ENCODE measurements at places on chromosomes 5 and 9.

DNA sequence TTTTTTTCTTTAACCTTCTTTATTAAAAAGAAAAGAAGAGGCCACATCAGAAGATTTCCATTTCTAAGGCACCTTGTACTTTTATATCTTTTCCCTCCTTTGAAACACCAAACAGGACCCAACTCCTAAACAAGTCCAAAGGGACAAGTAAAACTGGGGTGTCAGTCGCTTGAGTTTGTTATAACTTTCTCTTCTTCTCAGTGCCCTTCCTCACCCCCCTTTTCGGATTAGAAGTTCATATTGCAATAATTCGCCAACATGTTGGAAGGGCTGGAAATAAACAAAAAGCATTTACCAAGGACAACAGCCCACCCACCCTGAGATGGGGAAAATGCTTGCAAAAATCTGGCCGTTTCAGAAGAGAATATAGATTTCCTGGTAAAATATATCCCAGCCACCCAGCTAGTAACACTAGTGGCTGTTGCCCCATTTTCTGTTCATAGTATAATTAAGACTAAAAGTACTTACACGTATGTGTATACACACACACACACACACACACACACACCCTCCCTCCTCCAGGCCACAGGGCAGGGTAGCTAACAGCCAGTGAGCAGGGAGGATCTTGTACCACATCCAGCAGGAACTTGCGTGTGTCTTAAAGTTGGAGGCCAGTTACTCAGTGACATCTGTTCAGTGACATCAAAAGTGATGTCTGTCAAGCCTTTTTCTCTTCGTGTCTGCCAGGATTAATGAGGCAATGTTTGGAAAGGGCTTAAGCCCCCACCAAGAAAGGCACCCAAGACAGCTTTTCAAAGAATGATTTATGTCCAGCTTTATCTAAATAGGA, 149.1 kb upstream of the KLF4 start:
- DNase-seq: no peak

DNA sequence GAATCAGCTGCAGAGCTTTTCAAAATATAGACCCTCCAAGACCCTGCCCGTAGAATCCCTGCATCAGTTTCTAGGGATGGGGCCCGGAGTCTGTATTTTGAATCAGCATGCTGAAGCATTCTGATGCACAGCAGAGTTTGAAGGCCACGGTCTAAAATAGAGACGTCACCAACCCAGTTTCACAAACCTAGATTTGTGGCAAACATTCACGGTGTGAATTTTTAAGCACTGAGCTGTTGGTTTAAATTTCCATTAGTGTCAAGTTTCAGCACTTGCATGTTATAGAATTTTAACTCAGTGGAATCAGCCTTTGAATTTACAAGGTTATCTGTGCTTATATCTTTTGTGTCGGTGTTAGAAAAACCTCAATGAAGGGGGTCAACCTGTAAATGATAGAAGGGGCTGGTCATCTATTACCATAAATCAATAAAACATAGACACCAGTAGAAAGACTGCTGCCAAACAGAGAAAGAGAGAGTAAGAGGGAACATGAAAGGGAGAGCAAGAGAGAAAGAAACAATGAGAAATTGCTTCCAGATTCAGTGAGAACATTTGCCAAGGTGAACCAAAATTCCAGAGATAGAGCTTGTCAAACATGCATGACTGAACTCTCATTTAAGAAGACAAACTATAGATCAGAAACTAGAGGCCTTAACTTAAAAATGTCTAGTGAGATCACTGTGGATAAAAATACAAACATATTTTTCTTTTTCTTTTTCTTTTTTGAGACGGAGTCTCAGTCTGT, 414.9 kb downstream of the ZSWIM6 start:
- no peak for DNase-seq

- DNase-seq: no peak
These were observed 291.2 kb downstream of the IRX1 start for GRCh38 chr5:3886524-3887451.

GRCh38 chr9:129392093-129392541, 214.1 kb upstream of the IER5L start:
- DNase-seq: no peak

DNA sequence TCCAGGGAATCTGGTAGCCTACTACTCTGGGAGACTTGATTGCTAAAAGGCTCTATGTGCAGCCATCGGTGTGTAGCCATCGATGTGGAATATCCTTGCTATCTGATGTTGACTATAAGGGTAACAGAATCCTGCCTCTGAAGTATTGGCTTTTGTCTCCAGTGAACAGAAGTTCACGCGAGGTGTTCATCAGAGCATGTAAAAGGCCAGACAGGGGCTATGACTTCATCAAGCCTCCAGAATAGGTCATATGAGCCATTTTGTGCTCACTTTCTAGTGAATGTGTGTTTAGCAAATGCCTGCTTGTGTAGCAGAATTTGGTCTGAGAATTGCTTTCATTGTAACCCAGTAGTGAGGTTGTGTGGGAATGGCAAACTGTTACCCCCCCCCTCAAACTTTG, 66.8 kb upstream of the RAD23B start:
- DNase-seq: no peak

- peak; percentile 69 for DNase-seq
These were observed 576 bp downstream of the CHD1 start for GRCh38 chr5:98927989-98928872.

- DNase-seq: no peak
These were observed 784 bp upstream of the MSANTD3 start for GRCh38 chr9:100426189-100426529.

DNA sequence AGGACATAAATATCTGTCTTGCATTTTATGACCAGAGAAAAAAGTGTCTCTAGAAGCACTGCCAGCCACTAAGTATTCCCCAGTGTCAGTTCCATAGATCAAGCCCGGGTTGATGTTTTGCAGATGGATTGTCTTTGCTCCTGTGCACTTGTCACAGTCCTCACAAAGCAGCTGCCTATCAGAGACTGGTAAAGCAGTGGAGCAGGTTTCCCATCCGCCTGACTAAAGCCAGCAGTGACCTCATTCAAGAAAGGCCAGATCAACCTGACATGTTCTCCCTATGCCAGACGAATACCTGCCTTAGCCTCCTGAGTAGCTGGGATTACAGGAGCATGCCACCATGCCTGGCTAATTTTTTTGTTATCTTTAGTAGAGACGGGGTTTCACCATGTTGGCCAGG, 26.8 kb upstream of the GARNL3 start:
- no peak for DNase-seq

DNA sequence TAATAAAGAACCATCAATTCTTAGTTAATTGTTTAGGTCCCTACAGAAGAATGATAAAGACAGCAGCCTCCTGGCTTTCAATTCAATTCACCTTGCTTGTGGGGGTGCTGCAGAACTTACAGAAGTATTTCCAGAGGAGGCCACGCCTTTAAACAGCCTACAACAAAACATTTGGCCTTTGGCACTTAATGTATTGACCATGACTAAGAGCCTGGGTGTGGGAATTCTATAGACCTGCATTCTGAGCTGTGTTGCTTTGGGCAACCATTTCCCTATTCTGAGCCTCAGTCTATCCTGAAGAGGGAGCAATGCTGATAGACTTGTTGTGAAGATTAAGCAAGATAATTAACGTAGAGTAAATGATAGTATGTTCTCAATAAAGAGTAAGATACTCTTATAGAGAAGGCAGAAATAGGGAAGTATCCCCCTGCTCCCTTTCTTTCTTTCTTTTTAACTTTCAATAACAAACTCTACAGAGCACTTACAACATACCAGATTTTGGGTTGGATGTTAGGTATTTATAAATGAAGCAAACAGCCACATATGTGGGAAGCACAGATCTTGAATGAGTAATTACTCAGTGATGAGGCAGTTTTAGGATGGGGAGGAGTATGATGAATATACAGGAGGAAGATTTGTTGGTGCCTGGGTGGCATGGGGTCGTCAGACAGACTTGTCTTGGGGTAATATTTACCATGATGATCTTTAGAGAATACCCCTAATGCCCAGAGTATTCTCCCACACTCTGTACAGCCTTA, 28.4 kb downstream of the PAPPA start:
- DNase-seq: no peak

GRCh38 chr9:132141344-132141947, 20.4 kb upstream of the NTNG2 start:
- no peak for DNase-seq

GRCh38 chr5:181205761-181206649, 1.0 kb upstream of the TRIM7 start:
- no peak for DNase-seq

- no peak for DNase-seq
These were observed 118.0 kb downstream of the PRKACG start for GRCh38 chr9:68895741-68896478.

DNA sequence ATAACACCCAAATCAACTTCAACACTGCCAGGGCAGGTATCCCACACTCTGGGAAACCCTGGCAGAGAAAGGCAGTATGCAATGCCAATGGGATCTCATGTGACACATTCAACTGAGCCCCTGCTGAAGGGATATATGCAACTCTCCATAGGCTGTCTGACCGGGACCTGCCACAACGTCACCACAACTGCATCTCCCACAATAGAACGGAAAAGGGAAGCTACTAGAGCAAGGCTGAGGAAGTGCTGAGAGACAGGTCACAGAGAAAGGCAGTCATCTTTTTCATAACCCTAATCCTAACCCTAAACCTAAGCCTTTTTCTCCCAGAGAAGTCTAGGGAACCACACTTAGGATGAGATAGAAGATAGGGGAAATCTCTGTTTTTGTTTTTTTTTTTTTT, 345.9 kb upstream of the CD180 start:
- no peak for DNase-seq

- no peak for DNase-seq
These were observed 11.2 kb downstream of the IRX2 start for GRCh38 chr5:2740051-2740875.

- no peak for DNase-seq
These were observed 183.9 kb downstream of the SLIT3 start for GRCh38 chr5:169116961-169117461.

DNA sequence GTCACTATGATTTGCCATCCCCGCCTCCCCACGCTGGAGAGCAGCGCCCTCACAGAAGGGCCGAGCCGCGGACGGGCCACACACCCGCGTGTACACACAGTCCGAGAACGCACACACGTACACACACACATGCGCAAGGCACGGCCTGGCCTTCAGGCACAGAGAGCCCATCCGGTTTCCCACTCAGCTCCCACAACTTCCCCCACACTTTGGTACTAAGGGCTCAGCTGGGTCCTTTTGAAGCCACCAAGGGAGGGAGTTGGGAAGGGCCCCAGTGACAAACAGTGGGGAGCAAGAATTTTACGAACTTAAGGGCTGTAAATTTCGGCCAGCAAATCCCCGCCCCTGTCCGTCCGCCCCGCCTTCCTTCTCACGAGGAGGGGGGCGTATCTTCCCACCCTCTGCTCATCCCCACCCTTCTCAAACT, 133.3 kb upstream of the HAND1 start:
- no peak for DNase-seq

GRCh38 chr9:16138561-16139491, 586.0 kb downstream of the CCDC171 start:
- no peak for DNase-seq

GRCh38 chr5:151612689-151613427, 21.7 kb upstream of the FAT2 start:
- DNase-seq: no peak

- DNase-seq: no peak
These were observed 80.3 kb downstream of the IQGAP2 start for GRCh38 chr5:76483433-76483832.

- DNase-seq: no peak
These were observed 31.8 kb downstream of the FAXDC2 start for GRCh38 chr5:154818471-154819116.

- DNase-seq: no peak
These were observed 2.4 kb downstream of the CCL28 start for GRCh38 chr5:43409809-43410271.

GRCh38 chr5:135641734-135642487, 63.1 kb upstream of the CXCL14 start:
- DNase-seq: no peak

GRCh38 chr5:98111686-98112085, 661.8 kb upstream of the RGMB start:
- no peak for DNase-seq

DNA sequence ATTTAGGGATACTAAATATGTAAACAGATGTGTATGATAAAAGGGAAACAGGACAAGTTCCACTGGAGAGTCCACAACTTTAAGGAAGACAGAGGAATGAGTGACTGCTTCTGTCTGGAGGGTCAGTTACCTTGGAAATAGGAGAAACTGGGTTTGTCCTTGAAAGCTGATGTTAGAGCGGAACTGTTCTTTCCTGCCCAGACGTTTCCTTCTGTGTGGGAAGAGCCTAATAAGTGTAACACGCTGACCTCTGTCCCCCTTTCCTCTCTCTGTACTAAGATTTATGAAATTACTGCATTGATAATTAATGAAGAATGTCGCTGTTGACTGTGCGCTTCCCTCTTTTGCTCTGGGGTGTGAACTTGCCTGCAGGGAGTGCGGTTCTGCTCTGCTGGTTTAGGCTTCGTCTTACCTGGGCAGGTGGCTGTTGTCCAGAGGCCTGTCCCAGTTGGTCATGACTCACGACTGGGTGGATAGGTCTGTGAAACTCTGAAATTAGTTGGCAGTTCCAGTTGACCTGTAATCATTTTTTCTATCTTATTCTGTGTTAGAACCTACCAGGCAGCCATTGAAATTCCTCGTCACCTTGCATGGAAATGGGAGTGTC, 126.8 kb downstream of the MTRR start:
- DNase-seq: no peak

- no peak for DNase-seq
These were observed 217.5 kb upstream of the S1PR3 start for GRCh38 chr9:88773627-88774244.

GRCh38 chr5:135046661-135047346, 12.8 kb upstream of the PITX1 start:
- DNase-seq: no peak

GRCh38 chr9:37650299-37650872, 368 bp upstream of the FRMPD1 start:
- DNase-seq: no peak

DNA sequence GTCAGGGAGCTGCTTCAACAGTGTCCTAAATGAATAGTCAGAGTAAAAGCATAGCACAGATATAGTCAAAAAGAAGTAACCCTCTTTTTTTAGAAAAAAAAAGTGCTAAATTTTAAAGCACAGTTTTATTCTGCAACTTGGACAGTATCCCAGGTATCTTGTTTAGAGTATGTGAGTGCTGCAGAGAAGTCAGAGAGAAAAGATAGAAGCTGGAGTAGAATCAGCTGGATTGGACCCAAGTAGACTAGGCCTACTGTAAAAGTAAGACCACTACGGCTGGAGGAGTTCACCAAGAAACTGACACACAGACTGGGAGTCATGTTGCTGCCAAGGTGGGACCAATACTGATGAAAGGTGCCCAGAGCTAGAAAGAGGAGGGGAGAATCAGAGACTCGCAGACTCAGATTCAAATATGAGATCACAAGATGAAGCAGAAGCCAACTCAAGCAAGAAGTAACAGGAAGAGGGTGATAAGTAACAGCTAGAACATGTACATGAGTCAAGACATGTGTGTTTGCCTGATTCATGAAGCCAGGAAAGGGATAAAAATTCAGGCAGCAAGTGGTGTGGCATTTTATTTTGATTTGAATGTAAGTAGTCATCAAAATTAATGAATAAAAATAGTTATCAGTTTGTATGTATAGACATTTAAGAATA, 25.6 kb upstream of the TUSC1 start:
- no peak for DNase-seq
